ENCODE measurements at places on chromosomes 5 and 9.
A peak's percentile ranks its signal among the peaks of the same experiment; 100 is the strongest.

- no peak for DNase-seq
These were observed 12.3 kb downstream of the PSIP1 start for GRCh38 chr9:15498246-15498995.

- DNase-seq = no peak
These were observed 328.8 kb downstream of the GADD45G start for GRCh38 chr9:89933578-89933977.

- DNase-seq = no peak
These were observed 24.3 kb downstream of the CPLX2 start for GRCh38 chr5:175895686-175896102.

DNA sequence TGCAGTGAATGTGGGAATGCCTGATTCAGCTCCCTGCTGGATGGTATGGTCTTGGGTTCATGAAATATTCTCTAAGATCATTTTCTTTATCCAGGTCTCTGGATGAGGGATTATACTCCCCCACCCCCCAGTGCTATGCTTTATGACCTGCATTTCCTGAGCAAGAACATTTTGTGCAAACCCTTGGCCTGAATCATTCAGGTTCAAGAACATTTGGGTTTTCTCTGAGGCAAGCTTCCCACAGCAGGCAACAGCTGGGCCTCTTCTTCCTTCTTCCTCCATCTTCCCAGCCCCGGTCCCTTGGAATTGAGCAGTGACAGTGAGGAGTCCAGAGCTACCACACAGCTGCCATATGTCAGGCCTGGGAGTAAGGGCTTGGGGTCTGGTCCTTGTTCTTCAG is 58.6 kb upstream of the TNFSF15 start:
- no peak for DNase-seq

DNA sequence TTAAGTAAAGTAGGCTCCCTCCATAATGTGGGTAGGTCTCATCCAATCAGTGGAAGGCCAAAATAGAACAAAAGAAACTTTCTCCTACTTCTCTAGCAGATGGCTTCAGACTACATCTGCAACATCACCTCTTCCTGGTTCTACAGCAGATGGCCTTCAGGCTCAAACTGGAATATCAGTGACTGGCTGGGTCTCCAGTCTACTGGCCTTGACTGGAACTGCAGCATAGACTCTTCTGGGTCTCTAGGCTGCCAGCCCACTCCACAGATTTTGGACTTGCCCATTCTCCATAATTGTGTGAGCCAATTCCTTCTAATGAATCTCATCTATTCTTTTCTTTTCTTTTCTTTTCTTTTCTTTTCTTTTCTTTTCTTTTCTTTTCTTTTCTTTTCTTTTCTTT is 64.8 kb downstream of the ACER2 start:
- no peak for DNase-seq

GRCh38 chr9:69036309-69036708 is 757 bp downstream of the FXN start:
- DNase-seq = peak; percentile 32

DNA sequence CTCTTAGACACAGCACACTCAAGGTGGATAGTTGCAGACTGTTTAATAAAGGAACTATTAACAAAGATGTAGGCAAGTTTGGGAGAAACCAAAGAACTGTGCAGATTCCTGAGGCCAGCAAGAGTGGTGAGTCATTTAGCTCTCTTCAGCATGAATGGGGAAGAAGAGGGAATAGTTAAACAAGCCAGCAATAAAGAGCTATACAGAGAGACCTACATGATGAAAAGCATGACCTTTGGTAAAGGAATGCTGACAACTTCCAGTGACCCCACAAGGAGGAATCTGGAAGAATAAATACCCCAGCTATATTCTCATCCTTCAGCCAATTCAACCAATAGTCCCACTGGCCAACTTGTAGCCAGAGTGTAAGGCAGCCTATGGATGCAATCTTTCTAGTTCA is 706.0 kb upstream of the GRAMD2B start:
- DNase-seq = peak; percentile 10
